ENCODE measurements at places on chromosomes 11 and 22. TPM values are rescaled to one million over a fixed set of nuclear protein-coding genes. Genes with fewer than 3 reads are reported as not detected.

The CACNA1I gene
- 0.21 TPM for total RNA-seq

The FOLR1 gene
- 134 TPM for total RNA-seq

The ARHGAP8 gene
- 18.2 TPM for total RNA-seq

The OR2AG1 gene
- not detected for total RNA-seq

The CCDC88B gene
- 40.0 TPM for total RNA-seq

The RAC2 gene
- 111 TPM for total RNA-seq

- no peak for DNase-seq
Measured at GRCh38 chr11:44904261-44905020, 46.2 kb downstream of the TP53I11 start.

GRCh38 chr11:17063171-17064002 is 14.1 kb downstream of the RPS13 start:
- peak; percentile 78 for DNase-seq

DNA sequence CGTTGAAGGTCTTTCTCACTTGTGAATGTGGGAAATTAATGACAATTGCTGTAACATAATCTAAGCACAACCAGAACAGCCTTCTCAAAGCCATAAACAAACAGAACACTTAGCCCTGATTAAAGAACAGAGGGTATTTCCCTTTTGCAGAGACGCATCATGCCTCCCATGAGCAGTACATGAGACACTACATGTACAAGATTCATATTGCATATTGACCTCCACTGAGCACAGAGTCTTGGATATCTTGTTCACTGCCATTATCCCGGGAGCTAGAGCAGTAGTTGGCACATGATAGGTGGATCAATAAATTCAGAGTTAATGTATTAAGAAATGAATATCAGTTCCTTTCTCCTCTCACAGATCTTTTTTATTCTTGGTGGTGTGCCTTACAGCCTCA is 1194.3 kb upstream of the TENM4 start:
- DNase-seq, result no peak

- DNase-seq, result no peak
Measured at GRCh38 chr11:131951121-131951520, 580.7 kb downstream of the NTM start.

DNA sequence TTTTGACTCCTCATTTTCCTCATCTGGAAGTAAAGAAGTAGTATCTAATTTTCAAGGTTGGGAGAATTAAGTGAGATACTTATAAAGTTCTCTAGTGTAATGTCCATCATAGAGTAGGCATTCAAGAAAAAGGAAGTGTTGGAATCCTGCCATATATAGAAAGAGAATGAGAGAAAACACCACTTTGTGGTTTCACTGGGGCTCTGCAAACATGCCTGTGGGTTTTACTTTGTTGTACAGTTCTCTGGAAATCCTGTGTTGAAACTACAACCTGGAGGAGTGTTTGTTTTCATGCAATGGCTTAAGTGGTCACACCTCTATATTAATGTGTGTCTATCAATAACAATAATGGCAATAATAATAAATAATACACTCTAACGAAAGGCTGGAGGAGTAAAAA is 741.7 kb downstream of the NELL1 start:
- no peak for DNase-seq

GRCh38 chr11:102733232-102733875 is 8.6 kb upstream of the MMP8 start:
- DNase-seq, result peak; percentile 68

DNA sequence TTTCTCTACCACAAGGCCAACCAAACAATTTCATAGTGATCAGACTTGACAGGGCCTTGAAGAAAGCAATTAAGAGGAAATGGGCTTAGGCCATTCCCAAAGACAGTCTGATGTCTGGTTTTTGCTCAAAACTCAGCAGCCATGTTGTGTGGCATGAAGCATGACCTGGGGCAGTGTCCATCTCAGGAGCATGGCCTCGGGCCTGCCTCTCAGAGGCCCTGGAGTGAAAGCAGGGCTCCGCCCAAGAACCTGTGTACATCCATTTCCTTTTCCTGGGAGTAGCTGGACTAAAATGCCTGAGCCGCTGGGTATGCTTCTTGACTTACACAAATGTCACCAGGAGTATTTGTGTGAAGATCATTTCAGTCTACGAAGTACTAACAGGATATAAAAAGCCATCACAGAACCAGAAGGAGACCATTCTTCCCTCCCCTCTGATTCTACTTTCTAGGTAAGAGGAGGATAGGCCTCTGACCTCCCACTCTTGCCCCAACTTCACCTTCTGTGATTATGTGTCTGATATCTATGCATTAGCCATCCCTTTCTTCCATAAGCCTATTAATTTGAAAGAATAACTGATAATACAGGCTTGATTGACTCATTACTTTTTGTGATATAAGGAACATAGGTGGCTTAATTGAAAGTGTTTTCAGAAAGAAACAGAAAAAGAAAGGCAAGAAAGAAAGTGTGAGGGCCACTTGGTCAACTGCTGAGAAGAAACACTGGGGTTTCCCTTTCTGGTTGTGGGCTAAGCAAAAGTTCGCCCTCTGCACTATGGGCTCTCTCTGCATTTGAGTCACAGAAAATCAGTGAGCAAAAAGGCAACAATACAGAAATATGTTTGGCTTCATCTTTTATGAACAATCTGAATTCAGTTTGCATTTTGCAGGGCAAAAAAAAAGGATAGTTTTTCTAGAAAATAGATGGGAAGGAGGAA is 188.6 kb upstream of the MTMR2 start:
- DNase-seq, result no peak

GRCh38 chr22:41247703-41248102 is 7.0 kb upstream of the CHADL start:
- no peak for DNase-seq

- DNase-seq, result no peak
Measured at GRCh38 chr11:121895919-121896318, 220.1 kb downstream of the BLID start.

- DNase-seq, result peak; percentile 72
Measured at GRCh38 chr22:39097098-39098020, at the start of gene APOBEC3H. Gene APOBEC3H, plus strand, starts transcription at chr22:39097244. Its CDS starts 3,035 bp downstream, at chr22:39100279.
